ENCODE measurements at places on chromosomes 7 and 10.

DNA sequence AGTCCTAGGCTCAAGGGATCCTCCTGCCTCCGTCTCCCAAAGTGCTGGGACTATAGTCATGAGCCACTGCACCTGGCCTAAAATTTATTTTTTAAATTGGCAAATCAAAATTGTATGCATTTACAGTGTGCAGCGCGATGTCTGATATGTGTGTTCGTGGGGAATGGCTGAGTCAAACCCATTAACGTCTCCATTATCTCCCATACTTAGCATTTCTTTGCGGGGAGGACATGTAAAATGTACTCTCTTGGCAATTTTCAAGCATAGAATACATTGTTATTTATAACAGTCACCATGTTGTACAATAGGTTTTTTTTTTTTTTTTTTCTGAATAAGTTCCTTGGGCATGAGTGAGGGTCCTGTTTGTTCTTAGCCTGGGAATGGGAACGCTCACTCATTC lies 3.8 kb downstream of the TMEM184A start:
- no peak for DNase-seq

DNA sequence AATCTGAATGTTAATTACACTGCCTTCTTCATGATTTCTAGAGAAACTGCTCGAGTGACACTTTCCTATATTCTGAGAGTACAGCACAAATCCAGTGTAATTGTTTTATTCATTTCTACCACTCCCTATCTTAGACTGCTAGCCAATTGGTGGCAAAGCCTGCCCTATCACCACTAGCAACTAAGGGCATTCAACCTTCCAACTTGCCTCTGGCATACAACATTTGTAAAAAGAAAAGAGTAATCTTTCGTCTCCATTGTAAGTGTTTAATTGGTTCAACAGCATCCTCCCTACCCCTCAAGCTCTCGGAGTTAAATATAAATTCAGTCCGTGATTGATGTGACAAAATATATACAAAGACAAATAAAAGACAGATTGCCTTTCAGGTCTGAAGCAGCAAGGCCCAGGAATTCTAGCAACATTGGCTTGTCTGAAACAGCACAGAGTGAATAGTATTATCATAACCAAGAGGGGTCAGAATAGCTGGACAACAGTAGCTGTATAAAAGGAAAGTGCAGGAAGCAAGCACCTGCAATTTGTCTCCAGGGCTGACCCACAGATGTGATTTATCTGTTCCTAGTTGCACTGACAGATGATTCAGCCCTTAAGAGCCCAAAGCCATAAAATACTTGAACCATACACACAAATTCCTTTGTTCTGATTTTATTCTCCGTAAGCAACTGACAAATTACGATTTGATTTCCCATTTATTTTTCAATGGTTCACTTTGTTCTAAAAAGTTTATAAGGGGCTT lies 47.6 kb upstream of the ANKRD1 start:
- no peak for DNase-seq

DNA sequence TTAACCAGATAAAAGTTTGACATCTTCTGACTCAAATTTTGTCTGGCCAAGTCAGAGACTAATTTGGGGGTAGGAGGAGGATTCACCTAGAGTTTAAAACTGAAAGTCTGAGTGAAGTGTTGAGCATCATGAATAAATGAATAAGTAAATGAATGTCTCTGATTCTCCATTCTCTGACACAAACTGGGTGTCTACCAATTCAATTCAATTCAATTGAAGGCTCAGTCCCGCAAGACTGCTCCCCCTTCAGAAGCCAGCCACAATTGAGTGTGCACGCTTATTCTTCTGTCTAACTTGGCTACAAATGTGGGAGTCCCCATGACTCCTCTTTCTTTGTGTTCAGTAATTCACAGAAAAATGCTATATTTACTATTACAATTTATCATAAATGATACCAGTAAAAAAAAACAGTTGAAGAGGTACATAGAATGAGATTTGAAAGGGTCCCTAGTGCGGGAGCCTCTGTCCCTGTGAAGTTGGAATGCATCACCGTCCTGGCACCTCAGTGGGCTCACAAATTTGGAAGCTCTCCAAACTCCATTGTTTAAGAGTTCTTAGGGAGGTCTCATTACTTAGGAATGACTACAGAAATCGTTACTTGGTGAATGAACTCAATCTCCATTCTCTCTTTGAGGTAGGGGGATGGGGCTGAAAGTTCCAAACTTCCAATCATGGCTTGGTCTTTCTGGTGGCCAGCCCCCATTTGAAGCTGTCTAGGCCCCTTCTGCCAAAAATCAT lies 243.7 kb upstream of the PHYHIPL start:
- no peak for DNase-seq

DNA sequence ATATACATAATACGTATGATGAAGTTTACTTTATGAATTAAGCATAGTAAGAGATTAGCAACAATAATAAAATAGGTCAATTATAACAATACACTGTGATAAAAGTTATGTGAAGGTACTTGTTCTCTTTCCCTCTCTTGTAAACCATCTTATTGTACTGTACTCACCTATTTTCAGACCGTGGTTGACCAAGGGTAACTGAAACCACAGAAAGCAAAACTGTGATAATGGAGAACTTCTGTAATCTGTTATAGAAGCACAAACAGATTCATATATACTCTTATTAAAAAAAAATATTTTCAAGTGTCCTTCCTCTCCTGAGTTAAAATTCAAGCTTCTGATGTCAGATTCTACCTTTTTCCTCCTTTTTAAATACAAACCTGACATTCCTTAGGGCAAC lies 1247.8 kb upstream of the SORCS1 start:
- DNase-seq: no peak

- no peak for DNase-seq
Observed at GRCh38 chr7:30159163-30159562, 24.4 kb downstream of the MTURN start.

GRCh38 chr7:53744403-53744760 lies 708.9 kb downstream of the POM121L12 start:
- DNase-seq: no peak

- no peak for DNase-seq
Observed at GRCh38 chr10:131436458-131436857, 124.9 kb upstream of the TCERG1L start.

GRCh38 chr7:27723085-27723484 lies 16.9 kb upstream of the TAX1BP1 start:
- no peak for DNase-seq

DNA sequence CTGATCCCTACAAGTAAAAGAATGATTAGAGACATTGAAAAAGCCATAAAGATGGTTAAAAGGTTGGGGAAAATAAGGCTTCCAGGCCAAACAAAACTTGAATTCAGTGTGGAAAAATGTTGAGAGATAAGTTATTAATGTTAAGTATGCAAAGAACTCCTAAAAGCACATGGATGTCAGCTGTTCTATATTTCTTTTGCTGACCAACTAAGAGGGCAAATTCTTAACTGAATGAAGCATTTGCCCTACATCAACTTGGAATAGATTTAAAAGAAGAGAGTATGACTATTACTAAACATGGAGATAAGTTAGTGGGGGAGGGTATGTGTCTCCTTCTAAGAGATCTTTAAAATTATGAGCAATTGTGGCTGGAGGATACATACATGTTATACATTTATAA lies 124.8 kb downstream of the KIAA1217 start:
- no peak for DNase-seq
